Left cardiac atrium (tissue), 4 donors: ENCODE measurements at places on chromosomes 6 and 20. TPM values are rescaled to one million over a fixed set of nuclear protein-coding genes. Genes with fewer than 3 reads are reported as not detected.

- DNase-seq: peak; percentile 48
Measured at GRCh38 chr6:151679081-151679480, 128.4 kb upstream of the ESR1 start.

DNA sequence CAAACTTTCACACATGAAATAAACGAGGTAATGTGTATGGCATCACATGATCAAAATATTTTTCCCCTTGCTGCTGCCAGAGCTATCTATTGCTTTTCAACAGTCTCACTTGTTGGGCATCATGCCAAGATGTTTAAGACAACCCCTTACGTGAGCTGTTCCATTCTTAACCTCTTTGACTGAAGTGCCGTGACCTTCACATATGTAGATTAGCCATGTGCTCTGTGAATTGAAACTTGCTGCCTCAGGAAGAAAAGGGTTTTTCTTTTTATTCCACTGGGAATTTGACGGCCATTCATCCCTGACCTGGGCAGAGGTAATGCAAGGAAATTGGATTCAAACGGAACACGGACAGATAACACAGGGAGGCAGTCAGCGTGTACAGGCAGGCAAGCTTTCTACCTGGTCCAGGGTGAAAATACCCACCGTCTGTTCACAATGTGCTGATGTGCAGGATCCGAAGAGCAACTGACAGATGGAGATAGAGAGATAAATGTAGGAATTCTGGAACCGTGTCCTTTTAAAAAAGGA is 14.2 kb downstream of the ARID1B start:
- DNase-seq: no peak

- no peak for DNase-seq
Measured at GRCh38 chr6:18147160-18147559, 7.7 kb downstream of the TPMT start.

GRCh38 chr6:111987295-111987694 is 66.6 kb upstream of the CCN6 start:
- DNase-seq: no peak

- DNase-seq: no peak
Measured at GRCh38 chr6:52243282-52243893, 912 bp downstream of the IL17F start.

GRCh38 chr20:31979713-31980426 is 11.9 kb downstream of the XKR7 start:
- no peak for DNase-seq

DNA sequence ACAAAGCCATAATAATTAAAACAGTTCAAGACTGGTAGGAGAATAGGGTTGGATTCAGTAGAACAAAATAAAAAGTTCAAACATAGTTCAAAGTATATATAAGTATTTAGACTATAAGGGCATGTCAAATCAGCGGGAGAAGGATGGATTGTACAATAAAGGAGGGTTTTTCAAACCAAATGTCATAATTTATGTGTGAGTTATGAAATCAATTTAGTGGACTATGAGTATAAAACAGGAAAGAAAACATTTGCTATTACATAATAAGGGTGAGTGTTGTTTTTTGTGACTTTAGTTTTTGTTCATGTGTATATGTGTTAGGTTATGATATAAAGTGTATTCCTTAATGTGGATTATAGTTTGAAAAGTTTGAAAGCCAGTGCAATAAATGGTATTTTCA is 10.6 kb downstream of the ORC3 start:
- no peak for DNase-seq

- no peak for DNase-seq
Measured at GRCh38 chr6:130980310-130981032, 82.6 kb downstream of the EPB41L2 start.

The LGSN gene
- total RNA-seq: not detected

The STMN3 gene
- 6.9 TPM for total RNA-seq

The CST5 gene
- total RNA-seq: not detected

The B3GAT2 gene
- not detected for total RNA-seq

The CLIC5 gene
- 109 TPM for total RNA-seq
